Activated T-cell treated with anti-CD3 and anti-CD28 coated beads for 48 hours (primary cell): ENCODE measurements at places on chromosomes 4 and X.

GRCh38 chr4:145623831-145624230 is 4.6 kb downstream of the MMAA start:
- no peak for DNase-seq

DNA sequence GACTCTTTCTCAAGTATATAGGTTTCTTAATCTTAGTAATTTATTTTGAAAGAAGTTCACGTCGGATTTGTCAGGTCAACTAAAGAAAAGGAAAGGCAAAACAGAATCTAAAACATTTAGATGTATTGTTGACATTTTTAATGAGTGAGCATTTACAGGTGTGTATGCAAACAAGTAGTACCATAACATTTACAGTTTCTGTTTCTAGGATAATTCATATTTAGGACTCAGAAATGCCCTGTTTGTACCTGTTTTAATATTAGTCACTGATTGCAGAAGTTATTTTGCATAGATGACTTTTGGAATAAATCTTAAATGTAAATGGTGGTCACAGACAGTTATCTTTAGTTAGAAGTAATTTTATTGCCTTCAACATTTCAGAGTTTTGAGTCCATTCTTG is 151.3 kb upstream of the NUDT6 start:
- DNase-seq, result no peak

DNA sequence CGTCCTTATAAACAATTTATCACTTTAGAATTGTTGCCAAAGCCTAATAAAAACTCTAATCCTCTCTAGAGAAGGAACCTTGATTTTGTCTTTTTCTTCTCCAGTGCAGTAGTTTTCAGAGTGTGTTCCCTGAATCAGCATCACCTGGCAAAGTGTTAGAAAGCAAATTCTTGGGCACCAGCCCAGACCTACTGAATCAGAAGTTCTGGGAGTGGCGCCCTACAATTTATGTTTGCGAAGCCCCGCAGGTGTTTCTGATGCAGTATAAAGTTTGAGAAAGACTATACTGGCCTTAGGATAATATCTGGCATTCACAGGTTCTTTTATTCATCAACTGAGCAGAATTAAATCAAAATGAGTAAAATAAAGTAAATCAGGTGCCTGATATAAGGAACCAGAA is 645.8 kb upstream of the ATOH1 start:
- DNase-seq, result no peak

- no peak for DNase-seq
Observed at GRCh38 chrX:128769495-128769894, 717.3 kb upstream of the ACTRT1 start.

- no peak for DNase-seq
Observed at GRCh38 chrX:122219735-122220134, 964.3 kb upstream of the GRIA3 start.

- DNase-seq, result no peak
Observed at GRCh38 chr4:3700223-3700622, 66.0 kb upstream of the ADRA2C start.

DNA sequence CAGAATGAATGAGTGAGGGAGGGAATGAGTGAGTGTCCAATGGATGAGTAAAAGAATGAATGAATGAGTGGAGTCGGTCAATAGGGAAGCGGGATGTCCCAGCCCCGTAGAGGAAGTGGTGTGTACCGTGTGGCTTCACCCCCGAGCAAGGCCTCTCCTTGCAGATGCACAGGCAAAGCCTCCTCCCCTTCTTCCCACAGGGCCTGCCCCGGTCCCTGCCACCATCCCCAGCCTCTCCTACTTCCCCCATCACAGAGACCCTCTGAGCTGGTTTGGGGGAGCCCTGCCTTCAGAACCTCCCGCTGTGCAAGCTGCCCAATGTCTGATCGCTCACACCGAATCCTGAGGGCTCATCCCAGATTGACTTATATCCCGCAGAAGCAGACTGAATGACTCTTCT is 13.6 kb downstream of the HTRA3 start:
- no peak for DNase-seq

GRCh38 chr4:150145090-150145945 is 67.1 kb downstream of the DCLK2 start:
- DNase-seq, result no peak

DNA sequence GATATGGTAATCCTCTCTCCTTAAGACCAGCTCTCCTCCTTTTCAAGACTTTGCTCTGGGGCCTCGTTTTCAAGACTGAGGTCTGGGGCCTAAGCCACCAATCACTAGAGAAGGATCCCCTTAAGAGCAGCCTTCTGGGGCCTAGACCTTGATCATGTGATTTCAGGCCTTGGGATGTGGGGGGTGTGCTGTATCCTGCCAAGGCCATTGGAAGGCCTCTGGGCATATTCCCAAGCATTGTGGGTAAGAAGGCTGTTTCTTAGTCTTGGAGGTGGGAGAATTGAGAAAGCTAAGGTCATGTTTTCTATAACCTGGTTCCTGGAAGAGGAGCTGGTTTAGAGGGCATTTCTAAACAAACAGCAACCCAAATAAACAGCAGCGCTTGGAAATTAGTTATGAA is 12.1 kb downstream of the TMEM164 start:
- no peak for DNase-seq

- DNase-seq, result no peak
Observed at GRCh38 chr4:112736718-112737135, 99.8 kb downstream of the LARP7 start.

DNA sequence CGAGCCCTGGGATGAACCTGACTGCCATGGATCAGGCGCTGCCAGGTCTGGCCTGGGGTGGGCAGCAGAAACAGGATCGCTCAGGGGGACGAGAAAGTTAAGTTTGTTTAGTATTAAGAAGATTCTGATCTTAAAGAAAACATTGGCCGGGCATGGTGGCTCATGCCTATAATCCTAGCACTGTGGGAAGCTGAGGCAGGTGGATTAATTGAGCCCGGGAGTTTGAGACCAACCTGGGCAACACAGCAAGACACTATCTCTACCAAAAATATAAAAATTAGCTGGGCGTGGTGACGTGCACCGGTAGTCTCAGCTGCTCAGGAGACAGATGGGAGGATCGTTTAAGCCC is 696 bp upstream of the FLNA start:
- DNase-seq, result no peak

- DNase-seq, result no peak
Observed at GRCh38 chr4:185834088-185834487, 22.1 kb upstream of the SORBS2 start.

- no peak for DNase-seq
Observed at GRCh38 chr4:7041801-7042502, 1.2 kb upstream of the TADA2B start.

- DNase-seq, result no peak
Observed at GRCh38 chr4:120843849-120844527, 78.5 kb downstream of the PRDM5 start.

GRCh38 chr4:74453037-74453635 is 8.2 kb downstream of the AREG start:
- no peak for DNase-seq

DNA sequence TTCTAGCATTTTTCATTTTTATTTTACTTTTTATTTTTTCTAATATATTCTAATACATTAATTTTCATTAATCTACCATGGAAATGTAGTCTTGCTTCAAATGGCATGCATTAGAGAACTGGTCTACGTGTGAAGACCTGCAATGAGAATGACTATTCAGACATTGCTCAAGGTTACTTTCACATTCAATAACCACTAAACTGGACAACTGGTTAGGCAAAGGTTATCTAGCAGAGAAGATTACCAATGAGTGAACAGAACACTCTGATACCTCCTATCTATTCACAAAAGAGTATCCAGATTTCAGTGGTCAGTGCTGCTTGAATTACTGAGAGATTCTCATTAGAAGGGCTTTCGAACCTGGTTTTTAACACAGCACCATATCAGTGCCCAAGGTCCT is 58.9 kb upstream of the ARHGAP24 start:
- DNase-seq, result no peak

- DNase-seq, result no peak
Observed at GRCh38 chr4:37040816-37041215, 203.7 kb upstream of the NWD2 start.

DNA sequence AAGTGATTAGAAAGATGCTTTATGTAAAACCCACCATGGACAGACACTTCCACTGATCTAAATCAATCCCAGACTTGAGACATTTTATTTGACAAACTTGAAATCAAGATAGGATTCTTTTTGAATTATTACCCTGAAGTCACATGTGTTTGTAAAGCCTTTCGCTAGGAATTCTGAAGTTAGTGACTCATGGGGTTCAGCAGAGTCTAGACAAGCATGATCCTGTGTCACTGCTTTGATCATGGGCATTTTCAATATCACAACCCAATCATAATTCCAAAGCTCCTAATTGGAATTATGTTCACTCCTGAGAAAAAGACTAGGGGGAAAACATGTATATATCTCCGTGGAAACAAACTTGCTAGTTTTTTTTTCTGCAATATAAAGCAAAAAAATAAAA is 67.5 kb upstream of the BMP3 start:
- DNase-seq, result no peak

DNA sequence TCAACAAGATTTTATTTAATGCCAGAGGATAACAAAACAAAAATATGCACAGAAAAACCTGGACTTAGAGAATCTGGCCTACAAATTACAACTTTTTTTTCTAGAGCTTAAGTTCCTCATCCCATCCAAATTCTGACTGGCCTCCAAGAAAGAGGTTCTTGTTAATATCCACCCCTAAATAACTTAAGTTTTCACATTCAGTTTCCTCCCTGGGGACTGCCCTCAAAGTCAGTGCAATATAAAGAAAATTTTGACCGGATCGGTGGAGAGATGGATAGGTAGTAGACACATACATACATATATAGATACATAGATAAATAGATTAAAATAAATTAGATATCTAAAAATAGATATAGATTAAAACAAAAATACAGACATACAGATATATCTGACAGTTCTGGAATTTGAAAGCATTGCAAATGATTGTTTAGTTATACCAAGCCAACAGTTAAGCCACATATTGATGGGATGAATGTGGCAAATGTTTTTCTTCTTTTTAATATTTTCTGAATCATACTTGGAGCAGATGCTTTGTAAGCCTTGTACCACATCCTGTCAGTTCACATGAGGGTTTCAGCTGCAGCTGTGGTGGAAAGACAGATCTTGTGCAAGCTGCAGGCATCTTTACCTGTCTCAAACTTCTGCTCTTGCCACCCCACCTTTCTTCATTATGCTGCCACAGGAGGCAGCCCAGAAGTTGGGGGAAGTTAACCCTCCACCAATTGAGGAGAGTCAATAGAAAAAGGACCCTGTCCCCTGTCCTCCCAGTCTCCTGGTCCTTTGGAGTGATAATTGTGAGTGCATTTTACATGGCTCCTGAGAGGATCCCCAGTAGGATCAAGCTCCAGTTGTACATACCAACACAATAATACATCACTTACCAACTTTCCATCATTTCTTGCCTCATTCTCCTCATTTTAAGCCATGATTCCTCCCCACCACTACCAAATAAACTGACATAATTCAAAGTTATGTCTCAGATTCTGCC is 58.5 kb upstream of the PRDM8 start:
- DNase-seq, result peak; percentile 30

DNA sequence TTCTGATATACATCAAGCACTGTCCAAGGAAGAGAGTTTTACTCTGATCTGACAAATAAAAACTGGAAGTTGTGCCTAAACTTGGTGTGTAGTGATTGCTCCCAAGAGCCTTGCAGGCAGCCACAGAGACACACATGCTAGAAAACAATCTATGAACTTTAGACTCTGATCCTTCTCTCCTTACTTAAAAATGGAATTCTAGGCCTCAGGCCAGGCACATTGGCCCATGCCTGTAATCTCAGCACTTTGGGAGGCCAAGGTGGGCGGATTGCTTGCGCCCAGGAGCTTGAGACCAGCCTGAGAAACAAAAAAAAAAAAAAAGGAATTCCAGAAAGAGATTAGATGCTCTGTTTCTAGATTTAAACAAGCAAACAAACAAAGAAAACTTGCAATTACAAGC is 45.6 kb upstream of the S100G start:
- no peak for DNase-seq

GRCh38 chr4:8691151-8691775 is 98.7 kb downstream of the CPZ start:
- no peak for DNase-seq

DNA sequence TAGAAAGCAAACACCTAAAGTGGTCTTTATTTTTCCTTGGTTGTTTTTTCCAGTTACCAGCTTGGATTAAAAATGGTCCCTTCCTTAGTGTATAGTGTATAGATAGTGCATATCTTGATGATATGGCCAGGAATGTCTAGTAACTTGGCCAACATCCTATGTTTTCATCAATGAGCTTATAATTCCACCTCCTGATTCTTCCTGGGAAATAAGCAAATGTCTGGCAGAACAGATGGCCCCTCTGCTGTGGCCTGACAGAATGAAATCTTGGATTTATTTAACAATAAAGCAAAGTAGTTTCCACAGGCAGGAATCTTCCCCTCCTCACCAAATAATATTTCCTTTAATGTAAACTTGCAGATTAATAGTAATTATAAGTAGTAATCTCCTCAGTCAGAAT is 6.1 kb downstream of the SCARB2 start:
- no peak for DNase-seq

DNA sequence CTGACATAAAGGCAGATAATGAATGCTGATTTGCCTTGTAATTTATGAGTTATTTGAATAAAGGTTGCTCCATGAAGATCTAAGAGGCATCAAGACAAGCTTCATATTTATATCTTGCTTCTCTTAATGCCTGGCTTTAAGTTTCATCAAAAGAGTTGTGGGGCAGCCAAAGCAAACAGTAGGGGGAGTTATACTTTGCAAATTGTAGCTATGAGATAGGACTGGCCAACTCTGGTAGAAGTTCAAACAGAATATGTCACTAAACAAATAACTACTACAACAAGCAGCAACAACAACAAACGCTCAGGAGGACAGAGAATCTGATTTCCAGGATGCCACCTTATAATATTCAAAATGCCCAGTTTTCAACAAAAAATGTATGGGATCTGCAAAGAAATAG is 69.1 kb upstream of the PLAC1 start:
- DNase-seq, result no peak

DNA sequence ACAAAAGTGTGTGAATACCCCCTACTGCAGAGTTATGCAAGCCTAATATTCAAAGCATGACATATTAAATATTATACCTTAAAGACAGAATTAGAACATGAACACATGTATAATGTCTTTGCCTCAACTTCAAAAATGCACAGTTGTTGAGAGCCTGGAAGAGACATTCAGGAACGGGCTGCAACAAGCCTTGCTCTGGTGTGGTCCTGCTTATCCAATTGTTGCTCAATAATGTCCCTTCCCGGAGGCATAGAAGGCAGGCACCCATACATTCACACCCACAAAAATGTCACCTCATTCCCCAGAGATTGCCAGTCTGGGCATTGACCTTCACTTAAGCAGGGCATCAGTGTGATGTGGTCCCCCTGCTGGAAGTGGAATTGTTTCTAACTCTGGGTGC is 238.8 kb downstream of the CBR4 start:
- no peak for DNase-seq

DNA sequence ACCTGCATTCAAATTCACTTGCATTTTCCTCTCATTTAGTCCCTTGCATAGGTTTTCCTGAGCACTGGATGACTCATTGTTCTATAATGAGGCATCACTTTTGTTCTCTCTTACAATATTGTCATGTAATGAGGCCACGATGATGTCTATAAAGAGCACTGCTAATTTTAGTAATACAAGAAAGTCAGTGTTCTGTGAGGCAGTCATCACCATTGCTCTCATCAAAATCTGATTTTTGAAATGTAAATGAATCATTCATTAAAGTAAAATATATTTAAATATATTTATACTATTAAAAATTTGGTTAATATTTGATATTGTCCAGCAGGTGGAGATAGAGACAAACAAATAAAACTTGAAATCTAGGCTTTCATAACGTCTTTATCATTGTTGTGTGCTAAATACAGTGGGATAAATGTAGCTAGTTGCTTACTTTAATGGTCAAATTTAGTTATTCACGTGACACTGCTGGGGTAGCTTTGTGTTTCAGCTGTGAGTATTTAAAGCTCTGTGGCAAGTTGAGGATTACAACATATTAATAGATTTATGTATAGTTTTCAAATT is 15.4 kb downstream of the HMGB2 start:
- no peak for DNase-seq
